ENCODE measurements at places on chromosomes 3 and 15. TPM values are rescaled to one million over a fixed set of nuclear protein-coding genes. Genes with fewer than 3 reads are reported as not detected.

GOLGA8S gene
- 0.18 TPM for total RNA-seq

CPLX3 gene
- total RNA-seq: 0.07 TPM

SPINK8 gene
- not detected for total RNA-seq

NISCH gene
- 14.1 TPM for total RNA-seq

CCR5 gene
- total RNA-seq: not detected

CFAP20DC gene
- total RNA-seq: 2.5 TPM

MEIS2 gene
- 8.6 TPM for total RNA-seq

LRRN1 gene
- total RNA-seq: not detected

LEKR1 gene
- 0.79 TPM for total RNA-seq

GOLGA6D gene
- not detected for total RNA-seq

TF gene
- 3.9 TPM for total RNA-seq

GABRB3 gene
- 76.9 TPM for total RNA-seq

GCSAM gene
- not detected for total RNA-seq

ABHD6 gene
- total RNA-seq: 12.3 TPM

GOLGA6L1 gene
- total RNA-seq: not detected

CADM2 gene
- 0.10 TPM for total RNA-seq

CTDSPL2 gene
- total RNA-seq: 9.6 TPM

COL8A1 gene
- not detected for total RNA-seq

AGBL1 gene
- not detected for total RNA-seq

NMB gene
- 17.2 TPM for total RNA-seq

MOBP gene
- not detected for total RNA-seq

ZCWPW2 gene
- not detected for total RNA-seq

ROBO1 gene
- 16.5 TPM for total RNA-seq

HCN4 gene
- 0.37 TPM for total RNA-seq
